ENCODE measurements at places on chromosomes 7 and 10.

GRCh38 chr10:62779487-62780248 is 24.9 kb upstream of the ADO start:
- DNase-seq: peak; percentile 85
- H3K4me1 ChIP-seq: peaks cover 20% of the 10 kb centered on the region
- peak overlapping the region; percentile 14 for H3K4me3 ChIP-seq

DNA sequence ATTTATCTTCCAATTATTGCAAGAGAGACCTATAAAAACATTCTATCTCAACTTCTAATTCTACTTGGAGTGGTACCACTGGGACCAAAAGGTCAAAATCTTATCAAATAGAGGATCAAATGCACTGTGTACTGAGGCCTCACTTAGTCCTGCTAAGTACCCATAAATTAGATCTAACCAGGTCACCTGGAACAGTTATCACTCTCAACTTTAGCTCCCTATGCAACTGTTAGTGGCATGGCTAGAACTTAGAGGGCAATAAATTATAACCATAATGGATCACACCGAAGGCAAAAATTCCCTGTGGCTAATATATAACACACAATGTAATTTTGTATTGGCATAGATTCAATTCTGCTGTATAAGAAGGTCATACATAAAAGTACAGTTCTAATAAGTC is 428.9 kb downstream of the PCDH15 start:
- no peaks in the 10 kb centered on the region for H3K36me3 ChIP-seq
- H3K4me1 ChIP-seq: no peaks in the 10 kb centered on the region
- no peak overlapping the region for H3K4me3 ChIP-seq
- no peaks in the 10 kb centered on the region for H3K27me3 ChIP-seq
- no peak overlapping the region for H3K27ac ChIP-seq

DNA sequence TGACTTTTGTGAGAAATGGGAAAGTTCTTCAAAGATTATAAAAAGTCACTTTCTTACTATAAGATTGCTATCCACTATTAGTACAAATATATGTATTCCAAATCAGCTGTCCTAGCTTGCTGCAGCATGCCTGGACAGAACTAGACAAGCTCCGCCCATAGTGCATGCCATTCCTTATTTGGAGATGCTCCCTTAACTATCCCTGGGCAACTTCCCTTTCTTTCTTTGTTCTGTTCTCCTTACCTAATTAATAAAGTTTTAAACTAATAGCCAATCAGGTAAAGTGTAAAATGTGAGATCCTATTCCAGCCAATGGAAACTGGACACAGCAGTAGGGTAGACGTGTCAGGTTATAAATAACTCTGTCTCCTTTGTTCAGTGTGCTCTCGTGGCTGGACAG is 281.9 kb downstream of the CAMK1D start:
- peaks cover 42% of the 10 kb centered on the region for H3K4me1 ChIP-seq
- no peak for DNase-seq
- no peaks in the 10 kb centered on the region for H3K27me3 ChIP-seq

GRCh38 chr10:3911713-3912442 is 126.9 kb upstream of the KLF6 start:
- H3K27ac ChIP-seq: no peak overlapping the region
- no peak overlapping the region for H3K4me3 ChIP-seq
- no peaks in the 10 kb centered on the region for H3K36me3 ChIP-seq
- no peaks in the 10 kb centered on the region for H3K4me1 ChIP-seq
- no peak for DNase-seq

DNA sequence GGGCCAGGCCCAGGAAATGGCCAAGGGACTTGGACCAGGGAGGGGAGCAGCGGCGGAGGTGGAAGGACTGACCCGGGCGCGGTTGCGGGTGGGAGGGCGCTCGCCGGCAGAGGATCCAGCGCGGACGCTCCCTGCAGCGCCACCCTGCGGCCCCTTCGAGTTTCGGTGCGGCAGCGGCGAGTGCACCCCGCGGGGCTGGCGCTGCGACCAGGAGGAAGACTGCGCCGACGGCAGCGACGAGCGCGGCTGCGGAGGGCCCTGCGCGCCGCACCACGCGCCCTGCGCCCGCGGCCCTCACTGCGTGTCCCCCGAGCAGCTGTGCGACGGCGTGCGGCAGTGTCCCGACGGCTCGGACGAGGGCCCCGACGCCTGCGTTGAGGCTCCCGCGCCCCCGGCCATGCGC is 16.8 kb upstream of the ZNF467 start:
- H3K27me3 ChIP-seq: peaks cover 25% of the 10 kb centered on the region
- H3K4me3 ChIP-seq: no peak overlapping the region
- no peak overlapping the region for H3K27ac ChIP-seq

DNA sequence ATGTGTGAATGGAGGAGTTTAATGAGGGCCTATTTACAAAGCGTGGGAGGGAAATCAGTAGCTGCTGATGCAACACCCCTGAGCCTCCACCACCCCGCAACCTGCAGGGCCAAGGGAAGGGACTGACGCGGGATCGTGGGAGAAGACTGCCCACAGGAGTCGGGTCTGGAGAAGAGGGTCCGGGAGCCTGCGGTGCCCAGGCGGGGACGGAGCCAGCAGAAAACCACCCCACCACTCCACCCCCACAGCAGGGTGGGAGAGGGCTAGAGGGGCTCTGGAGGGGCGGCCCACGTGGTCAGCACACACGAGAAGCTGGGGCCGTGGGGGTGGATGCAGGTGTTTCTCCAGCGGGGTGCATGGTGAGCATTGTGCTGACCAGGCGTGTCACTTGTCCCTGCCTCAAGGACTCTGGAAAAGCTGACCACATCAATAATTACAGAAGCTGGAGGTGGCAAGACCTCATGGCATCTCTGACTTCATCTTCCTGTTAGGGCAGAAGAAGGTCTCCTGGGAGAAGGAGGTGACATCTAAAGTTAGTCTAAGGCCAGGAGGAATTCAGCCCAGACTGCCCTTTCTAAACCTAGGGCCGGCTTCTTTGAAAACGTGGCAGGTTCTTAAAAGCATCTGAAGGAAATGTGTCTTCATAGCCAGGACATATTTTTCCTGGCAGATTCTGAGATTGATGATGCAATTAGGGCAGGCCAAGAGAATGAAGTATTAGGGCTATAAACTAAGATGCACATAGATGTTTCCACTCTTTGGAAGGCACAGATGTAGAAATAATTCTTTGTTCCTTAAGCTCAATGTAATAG is 150.9 kb downstream of the RGS10 start:
- H3K27me3 ChIP-seq: no peaks in the 10 kb centered on the region
- no peak for DNase-seq
- H3K36me3 ChIP-seq: peaks cover 12% of the 10 kb centered on the region
- no peak overlapping the region for H3K4me3 ChIP-seq
- no peak overlapping the region for H3K27ac ChIP-seq
- peaks cover 37% of the 10 kb centered on the region for H3K4me1 ChIP-seq

DNA sequence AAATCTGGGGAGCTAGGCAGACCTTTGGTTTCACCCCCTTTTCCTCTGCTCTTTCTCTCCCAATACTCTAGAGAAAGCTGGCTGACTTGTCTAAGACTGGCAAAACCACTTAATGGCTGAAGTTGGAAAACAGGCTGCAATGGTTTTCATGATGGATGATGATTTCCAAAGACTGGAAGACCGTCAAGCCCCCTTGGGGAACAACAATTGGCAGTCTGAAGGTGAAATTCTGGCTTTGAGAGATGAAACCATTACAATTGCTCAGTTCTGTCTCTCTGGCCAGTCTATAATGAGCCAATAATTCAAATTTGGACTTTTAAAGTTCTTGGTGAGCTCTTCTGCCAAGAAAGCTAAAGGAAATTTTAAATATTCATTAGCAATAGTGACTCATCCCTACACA is 680.5 kb downstream of the PARD3 start:
- H3K27me3 ChIP-seq: no peaks in the 10 kb centered on the region
- H3K4me3 ChIP-seq: no peak overlapping the region
- no peak for DNase-seq
- H3K4me1 ChIP-seq: no peaks in the 10 kb centered on the region
- H3K36me3 ChIP-seq: no peaks in the 10 kb centered on the region

DNA sequence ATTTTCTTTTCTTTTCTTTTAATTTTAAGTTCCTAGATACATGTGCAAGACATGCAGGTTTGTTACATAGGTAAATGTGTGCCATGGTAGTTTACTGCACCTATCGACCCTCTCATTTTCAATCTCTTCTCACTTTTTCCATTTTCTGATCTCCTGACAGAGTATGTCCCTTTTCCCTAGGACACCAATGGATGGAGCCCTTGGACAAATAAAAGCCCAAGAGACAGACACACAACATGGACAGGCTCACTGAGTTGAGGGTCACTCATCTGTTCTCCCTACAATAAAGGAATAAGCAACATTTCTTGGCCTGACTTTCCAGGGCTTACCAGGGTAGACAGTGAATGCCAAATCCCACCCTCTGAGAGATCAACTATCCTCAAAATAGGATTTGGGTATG is 15.2 kb upstream of the UBE2D1 start:
- no peak for DNase-seq
- no peaks in the 10 kb centered on the region for H3K36me3 ChIP-seq
- no peaks in the 10 kb centered on the region for H3K27me3 ChIP-seq
- no peak overlapping the region for H3K4me3 ChIP-seq

DNA sequence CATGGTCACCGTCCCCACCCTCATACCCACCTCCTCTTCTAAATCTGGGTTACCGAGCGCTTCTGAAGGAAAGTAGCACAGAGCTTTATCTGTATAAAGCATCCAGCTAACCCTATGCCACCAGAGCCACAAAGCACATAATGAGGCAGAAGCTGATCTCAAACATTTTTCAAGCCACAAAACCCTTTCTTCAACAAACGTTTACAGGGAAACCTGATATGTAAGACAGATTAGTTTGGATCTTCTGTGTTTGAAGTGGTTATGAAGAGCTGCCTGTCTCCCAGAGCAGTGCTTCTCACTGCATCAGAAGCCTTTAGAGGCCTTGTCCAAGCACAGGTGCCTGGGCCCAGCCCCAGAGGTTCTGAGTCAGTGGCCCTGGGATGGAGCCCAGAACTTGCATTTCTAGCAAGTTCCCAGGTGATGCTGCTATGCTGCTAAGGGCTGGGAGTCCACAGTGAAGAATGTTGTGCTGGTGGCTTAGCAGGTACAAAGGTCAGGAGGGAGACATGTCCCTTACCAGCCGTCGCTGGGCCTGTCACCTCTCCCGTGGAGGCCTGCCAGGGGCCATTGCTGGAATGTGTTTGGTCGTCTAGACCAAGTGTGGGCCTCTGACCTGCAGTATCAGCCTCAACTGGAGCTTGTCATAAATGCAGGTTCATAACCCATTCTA is 90.4 kb downstream of the TAF3 start:
- H3K27me3 ChIP-seq: no peaks in the 10 kb centered on the region
- DNase-seq: no peak
- H3K27ac ChIP-seq: no peak overlapping the region
- H3K4me3 ChIP-seq: no peak overlapping the region
